ENCODE measurements at places on chromosomes 6 and 20.

DNA sequence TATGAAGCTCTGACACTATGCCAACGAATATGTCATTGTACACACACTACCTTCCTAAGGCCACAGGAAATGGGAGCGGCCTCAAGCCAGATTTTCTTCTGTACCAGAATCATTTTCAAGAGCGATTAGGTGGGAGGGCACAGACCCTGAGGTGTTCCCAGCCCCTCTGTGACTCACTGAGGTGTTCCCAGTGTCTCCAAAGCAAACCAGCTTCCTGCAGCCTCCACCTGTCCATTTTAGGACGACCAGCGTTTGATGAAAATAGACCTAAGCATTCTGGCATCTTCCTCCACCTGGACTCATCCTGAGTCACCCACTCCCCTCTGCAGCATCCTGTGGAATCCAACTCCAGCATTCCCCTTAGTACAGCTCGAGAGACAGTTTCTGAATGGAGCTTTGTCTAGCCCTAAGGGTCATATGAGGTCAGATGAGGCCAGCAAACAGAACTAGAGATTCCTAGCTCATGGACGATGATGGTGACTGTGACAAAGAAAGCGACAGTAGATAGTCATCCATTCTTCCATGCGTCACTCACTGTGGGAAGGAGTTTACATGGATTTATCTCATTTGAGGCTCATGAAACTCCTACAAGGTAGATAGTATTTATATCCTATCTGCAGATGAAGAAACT, 203.4 kb downstream of the PTPRT start:
- DNase-seq = no peak

DNA sequence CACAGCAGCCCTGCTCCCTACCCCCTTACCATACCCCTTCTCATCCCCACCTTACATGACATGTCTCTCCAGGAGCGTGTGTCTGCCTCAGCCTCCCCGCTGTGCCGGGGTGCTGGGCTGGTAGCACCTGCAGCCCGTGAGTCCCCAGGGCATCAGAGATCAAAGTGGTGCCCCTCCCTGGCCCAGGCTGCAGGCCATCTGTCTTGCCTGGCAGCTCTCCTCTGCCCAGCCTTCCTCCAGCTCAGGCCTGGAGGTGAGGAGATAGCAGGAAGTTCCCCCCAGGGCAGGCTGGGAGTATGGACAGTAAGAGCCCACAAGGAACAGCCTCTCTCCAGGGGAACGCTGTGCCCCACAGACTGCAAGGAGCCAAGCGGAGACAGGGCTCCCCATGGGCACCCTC, 35.3 kb downstream of the GRM4 start:
- no peak for DNase-seq

DNA sequence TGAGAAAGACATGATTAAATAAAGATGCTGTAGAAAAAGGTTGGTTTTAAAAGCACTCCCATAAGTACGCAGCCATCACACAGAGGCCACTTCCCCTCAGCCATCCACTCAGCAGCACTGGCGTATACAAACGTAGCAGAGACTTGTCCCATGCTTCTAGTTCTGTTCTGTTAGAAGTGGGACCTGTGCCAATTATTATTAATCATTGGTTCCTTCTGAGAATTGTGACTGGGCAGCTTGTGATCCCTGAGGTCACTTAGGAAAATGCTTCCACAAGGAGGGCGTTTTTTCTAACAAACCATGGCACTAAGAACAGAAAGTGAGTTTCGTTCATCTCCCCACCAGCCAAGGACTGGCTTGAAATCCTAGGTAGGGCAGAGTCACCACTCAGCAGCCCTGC, 53.9 kb downstream of the FAM120B start:
- DNase-seq = no peak

- no peak for DNase-seq
These were observed at the start of gene BEND3 for GRCh38 chr6:107114926-107115694. TSS of gene BEND3 (minus strand) at chr6:107115515. CDS start at chr6:107099285, 16,230 bp downstream.

DNA sequence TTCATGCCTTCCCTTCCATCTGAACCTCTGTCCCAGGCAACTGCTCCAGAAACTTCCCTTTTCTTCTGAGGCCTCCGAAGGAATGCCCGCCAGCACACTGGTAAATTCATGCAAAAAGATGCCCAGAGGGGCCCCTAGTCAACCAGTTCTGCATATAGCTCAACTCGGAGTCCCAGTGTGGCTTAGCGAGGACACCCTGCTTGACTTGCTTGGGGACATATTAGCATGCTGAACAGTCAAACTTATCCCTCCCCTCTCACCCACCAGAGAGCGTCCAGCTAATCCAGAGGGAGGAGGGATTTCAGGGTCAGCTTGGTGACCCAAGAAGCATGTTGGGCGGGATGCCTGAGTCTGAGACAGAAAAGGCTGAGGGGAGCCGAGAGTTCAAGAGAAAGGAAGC, 23.0 kb upstream of the MDFI start:
- DNase-seq = no peak
